ENCODE measurements at places on chromosomes 1 and 21.

- DNase-seq, result no peak
These were observed 8.9 kb downstream of the CD1D start for GRCh38 chr1:158189624-158190023.

GRCh38 chr1:68074472-68074871 lies 24.0 kb upstream of the DIRAS3 start:
- no peak for DNase-seq

DNA sequence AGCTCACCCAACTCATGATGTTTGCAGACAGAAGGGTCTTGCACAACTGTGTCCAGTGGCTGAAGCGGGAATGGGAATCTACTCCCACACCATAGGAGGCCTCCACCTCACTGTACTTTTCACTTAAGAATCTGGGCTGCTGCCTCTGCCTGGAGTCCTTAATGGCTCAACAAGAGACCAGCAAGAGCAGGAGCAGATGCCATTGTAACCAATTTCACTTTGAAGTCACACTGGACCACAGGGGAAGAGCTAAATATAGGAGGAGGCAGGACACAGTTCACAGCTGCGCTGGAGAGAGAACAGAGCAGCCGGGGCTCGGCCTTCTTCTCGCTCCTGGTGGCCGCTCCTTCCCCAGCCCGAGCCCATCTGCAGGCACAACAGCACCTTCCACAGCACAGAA lies 120.4 kb downstream of the SIPA1L2 start:
- DNase-seq, result no peak

DNA sequence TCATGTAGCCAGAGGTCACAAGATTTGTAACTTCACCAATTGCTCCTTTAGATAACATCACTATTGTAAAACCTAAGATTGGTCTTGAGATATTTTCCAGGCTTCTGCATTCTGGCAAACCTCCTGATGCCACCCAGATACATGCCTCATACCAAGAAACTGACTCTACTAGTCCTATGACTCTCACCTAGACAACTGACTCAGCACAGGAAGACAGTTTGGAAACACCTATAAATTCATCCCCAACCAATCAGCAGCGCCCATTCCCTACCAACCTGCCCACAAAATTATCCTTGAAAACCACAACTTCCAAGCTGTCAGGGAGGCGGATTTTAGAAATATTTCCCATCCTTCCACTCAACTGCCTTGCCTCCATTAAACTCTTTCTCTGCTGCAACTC lies 2.6 kb downstream of the NME7 start:
- no peak for DNase-seq

- peak; percentile 91 for DNase-seq
These were observed 34.5 kb downstream of the SLC44A3 start for GRCh38 chr1:94854458-94855306.

DNA sequence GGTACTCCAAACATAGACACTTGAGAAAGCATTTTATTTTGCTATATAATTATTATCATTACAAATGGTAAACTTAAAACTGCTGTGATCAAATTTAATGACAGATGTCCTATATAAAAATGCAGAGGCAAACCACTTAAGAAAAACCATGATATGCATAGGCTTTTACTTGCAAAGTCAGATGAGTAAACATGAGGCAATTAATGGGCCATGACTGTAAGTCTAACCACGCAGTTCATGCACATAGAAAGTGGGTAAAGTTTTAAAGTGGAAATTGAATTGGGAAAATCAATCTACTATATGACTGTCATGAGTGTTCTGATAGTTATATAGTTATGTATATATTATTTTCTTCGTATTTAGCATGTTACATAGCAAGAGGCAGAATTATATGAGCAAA lies 219.2 kb downstream of the PTPRC start:
- peak; percentile 31 for DNase-seq

GRCh38 chr1:40668769-40669525 lies 3.5 kb upstream of the RIMS3 start:
- peak; percentile 69 for DNase-seq

DNA sequence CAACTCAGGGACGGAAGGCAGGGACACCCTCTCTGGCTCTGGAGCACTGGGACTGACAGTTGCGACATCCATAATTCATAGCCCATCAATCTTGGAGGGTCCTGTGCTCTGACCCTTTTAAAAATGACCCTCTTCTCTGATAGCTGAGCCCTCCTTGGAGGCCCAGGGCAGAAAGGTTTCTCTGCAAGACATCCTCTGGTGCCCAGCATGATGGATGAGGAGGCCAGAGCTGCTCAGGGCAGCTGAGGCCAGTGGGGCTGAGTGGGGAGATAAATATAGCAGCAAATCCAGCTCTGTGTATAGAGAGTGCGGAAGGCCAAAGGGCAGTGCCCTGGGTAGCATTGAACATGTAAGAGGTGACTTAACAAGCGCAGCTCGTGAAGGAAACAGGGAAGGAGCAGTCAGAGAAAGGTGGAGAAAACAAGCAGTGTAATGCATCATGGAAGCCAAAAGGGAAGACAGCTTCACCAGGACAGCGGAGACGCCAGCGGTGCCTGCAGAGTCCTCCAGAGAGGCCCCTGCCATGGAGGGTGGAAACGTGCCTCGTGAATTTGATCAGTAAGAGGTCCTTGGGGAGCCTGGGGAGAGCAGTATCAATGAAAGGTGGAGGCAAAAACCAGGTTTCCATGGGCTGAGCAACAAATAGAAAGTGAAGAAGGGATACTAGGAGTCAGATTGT lies 50.4 kb upstream of the FMOD start:
- no peak for DNase-seq

DNA sequence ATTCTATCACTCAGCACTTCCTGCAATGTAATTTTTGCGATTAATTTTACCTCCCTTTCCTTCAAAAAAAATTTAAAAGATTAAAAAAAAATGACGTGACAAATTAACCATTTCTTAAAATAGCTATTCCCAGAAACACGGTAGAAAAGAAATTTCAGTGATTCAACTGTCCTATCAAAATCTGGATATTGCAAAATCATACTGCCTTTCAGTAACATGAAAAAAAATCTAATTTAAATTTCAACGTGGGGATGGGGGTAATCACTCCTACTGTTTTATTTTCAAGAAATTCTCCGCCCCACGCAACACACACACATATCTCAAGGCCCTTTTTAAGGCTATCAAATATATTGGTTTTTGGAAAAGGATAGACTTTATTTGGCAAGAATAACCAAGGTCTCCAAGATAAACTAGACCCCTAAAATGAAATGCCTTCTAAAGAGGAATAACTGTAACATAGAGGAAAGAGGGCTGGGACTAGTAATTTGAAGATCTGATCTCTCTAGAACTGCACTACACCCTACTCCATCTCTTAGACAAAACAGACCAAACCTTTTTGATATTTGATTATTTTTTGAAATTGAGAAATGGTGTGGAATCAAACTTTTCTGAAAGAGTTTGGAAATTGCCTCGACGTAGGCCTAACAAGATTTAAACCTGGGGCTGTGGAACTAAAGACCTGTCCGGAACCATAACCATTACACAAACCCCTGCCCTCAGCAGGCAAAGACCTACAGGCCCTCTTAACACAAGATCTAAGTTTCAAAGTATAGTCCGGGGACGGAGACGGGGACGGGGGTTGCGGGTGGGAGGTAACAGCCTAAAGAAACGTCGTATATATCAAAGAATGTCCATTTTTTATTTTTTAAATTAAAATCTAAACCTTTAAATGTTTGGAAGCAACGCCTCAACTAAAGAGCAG lies 941 bp downstream of the ARNT start:
- no peak for DNase-seq

- no peak for DNase-seq
These were observed 22.0 kb downstream of the NSL1 start for GRCh38 chr1:212769459-212770167.

DNA sequence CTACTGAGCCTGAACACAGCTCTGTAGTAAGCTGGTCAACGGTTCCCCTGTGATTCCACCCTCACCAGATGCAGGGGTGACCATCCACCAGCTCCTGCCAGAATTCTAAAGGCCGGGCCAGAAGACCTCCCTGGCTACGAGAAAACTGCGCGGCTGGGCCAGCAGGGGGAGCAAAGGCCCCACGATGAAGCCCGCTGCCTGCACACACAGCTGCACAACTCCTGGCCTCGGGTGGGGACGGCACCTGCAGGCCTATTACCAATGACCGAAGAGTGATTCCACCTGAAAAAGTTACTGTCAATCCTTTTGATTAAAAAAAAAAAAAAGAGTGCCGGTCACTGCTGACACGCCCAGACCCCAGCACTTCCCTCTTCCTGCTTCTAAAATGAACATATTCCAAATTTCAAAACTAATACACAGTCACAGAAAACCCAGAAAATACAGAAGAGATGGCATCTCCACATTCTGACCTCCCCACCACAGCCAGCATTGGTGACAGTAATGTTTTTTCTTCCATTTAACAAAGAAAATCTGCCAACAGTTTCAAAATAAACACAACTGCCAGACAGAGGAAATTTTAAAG lies 49.8 kb upstream of the RIPK4 start:
- peak; percentile 55 for DNase-seq

DNA sequence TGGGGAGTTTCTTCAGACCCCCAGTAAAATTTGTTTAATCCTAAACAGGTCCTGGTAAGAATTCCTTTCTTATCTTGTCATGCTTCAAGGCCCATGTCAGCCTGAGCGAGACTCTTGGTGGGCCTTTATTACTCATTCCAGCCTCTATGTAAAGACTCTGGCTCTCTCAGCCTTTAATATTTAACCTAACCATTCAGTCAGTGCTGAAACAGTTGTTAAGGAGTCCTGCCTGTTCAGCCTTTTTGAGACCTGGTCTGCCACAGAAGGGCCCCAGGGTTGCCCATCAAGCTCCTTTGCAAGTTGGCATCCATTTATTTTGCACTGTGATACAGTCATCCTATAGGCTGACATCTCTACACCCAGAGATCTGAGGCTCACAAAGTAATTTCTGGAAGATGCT lies 107.7 kb upstream of the VANGL1 start:
- DNase-seq, result peak; percentile 86

DNA sequence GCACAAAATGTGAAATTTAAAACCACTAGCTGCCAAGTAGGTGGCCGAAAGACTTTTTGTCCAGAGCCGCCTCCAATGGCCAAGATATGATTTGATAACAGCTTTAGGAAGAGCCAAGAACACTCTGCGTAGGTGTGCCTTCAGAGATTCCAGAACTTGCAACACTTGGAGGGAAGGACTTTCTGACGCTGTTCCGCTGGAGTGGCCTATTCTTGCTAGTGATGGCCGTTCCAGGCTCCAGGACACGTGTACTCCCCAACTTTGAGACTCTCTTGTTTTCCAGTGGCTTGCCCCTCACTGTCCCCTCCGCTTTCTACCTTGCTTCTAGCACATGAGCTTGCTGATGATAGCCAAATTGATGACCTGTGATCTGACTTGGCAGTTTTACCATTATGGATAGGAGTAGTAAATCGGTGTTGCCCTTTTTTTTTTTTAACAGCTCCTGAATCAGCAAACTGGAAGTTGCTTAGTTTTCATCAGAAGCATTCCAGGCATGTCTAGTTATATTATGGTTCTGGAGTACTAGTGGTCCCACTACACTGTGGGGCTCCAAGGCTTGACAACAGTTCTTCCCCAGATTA lies 1.0 kb downstream of the PRDX6 start:
- DNase-seq, result peak; percentile 59

GRCh38 chr1:45686015-45686287 lies 382 bp downstream of the GPBP1L1 start:
- DNase-seq, result peak; percentile 43

DNA sequence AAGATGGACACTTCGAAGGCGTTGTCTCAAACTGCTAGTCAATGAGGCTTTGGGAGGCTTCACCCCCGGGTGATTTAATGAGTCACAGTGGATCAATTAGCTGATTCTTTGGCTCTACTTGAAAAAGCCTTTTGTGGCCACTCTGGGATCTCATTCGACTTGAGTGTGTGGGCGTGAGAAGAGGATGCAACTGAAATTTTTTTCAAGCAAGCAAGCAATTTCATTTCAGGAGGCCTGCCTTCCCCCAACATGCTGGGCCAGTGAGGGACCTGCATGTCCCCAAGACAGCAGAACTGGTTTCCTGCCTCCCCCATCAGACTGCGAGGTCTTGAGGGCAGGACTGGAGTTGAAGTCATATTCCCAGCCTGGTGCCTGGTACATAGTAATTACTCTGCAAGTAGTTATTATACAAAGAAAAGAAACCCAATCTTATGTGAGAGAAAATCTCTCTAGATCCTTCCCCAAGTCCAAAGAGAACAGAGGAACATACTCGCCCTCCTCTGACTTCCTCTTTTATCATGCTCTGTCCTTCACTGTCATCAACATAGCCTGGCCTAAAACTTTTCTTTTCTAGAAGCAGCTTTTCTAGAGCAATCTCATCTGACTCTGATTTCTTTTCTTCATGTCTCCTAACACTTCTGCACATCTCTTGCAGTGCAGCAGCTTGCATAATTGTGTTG lies 22.7 kb downstream of the SYT6 start:
- DNase-seq, result no peak

DNA sequence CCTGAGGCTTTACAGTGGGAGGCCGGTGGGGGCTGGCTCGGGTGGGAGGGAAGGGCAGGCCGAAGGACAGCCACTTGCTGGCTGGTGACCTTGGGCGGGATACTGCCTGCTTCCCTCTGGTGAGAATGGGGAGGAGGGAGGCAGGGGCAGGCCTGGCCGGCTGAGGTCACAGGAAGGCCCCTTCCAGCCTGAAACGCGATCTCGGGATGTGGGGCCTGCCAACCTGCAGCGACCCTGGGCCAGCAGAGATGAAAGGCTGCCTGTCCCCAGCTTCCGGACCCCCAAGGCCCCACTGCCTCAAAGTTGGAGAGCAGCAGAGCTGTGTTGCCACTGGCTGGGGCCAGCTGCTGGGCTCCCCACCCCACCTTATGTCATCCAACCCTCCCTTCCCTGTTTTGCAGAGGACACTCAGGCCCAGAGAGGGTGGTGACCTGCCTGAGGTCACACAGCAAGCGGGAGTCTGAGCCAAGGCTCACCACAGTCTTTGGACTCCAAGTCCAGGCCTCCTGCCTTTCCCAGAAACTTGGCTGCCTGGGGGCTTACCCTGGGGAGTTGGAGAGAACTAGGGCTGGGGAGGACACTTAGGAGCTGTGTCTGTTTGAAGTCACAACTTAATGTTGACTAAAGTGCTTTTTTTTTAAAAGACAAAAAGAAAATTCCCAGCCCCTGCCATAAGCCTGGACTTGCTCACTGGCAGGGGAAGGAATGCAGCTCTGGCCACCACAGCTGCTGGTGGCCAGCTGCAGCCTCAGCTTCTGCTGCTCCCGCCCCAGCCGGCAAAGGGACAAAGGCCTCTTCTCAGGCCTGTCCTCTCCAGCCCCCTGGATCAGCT lies 14.8 kb upstream of the WASF2 start:
- no peak for DNase-seq

GRCh38 chr1:37723390-37724078 lies 31.2 kb downstream of the CDCA8 start:
- DNase-seq, result no peak

- DNase-seq, result no peak
These were observed 909 bp upstream of the APP start for GRCh38 chr21:26171258-26172100.

- no peak for DNase-seq
These were observed 20.5 kb upstream of the CD2 start for GRCh38 chr1:116733476-116734365.

- no peak for DNase-seq
These were observed 147.4 kb upstream of the COL6A1 start for GRCh38 chr21:45834026-45834715.
